ENCODE measurements at places on chromosomes 1 and 21.

- no peak for DNase-seq
Observed at GRCh38 chr1:206430031-206430983, 40.0 kb upstream of the IKBKE start.

- DNase-seq = no peak
Observed at GRCh38 chr1:42844592-42845140, 1.7 kb upstream of the ZNF691 start.

GRCh38 chr1:227723474-227723873 is 11.6 kb downstream of the JMJD4 start:
- DNase-seq = no peak

DNA sequence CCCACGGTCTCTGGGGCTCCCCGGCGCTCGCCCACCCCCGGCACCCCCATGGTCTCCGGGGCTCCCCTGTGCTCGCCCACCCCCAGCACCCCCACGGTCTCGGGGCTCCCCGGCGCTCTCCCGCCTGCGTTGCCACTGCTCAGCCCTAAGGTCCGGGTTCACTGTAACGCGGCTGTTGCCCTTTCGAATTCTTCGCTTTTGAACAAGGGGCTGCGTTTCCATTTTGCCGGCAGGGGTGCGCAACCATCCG is 5.2 kb upstream of the FTCD start:
- DNase-seq = no peak

DNA sequence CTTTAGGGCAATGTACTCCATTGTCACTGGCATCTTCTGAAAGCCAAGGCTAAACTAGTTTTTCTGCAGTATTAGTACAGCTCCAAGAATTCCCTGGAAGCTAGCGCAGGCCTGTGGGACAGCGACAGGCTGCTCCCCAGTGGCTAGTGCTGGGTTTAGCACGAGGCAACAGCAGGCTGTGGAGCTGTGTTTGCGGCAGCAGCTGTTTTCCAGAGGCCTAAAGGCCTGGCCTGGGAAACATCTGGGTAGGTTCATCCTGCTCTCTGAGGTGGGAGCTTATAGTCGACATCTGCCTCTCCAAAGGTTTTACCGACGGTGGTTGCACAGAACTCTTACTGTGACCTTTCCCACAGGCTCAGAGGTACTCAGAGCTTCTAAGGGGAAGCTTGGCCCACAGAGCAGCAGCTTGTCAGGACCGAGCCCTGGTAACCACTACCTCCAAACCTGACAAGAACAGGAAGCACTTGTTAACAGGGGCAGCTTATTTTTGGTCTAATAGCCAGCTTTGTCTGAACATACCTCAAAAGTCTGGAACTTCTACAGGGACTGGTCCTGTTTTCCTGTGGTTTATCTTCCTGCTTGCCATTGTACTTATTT is 17.2 kb downstream of the CC2D1B start:
- no peak for DNase-seq

DNA sequence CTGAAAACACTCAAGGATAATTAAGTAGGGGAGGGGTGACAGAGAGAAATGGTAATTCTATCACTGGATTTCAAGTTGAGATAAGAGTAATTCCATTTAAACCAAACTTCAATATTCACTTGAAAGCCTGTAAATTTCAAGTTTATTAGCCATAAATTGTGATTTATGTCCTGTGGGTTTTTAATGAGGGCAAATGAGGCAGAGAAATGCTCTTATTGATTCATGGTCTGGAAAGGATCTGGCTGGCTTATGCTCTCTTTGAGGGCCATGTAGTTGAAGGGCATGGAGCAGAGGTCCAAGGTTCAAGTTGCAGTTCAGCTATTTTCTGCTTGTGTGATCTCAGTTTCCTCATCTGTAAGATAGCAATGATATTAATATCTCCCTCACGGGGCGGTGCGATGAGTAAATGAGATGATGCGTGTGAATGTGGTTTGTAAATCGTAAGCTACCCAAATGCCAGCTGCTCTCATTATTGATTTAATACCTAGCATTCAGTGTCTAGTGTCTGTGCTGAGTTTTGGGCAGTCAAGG is 12.3 kb downstream of the OLFML3 start:
- no peak for DNase-seq

DNA sequence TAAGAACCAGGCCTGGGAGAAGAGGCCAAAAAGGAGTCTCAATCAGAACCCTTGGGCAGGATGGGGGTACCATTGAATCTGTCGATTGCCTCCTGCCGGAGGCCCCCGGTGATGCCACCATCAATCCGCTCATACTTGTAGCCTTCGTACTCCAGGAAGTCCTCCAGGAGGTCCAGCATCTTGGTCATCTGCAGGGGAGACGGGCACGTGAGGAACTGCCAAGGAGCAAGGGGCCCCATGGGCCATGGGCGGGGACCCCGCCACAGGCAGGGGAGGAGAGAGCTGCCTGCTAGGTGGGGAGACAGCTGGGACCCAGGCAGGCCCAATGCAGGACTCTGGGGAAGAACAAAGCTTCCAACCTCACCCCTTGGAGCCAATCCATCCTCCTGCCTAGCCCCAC is 48.6 kb downstream of the CHD5 start:
- DNase-seq = no peak

GRCh38 chr21:44887126-44887806 is 13.8 kb upstream of the PTTG1IP start:
- DNase-seq = no peak

- DNase-seq = no peak
Observed at GRCh38 chr1:200520735-200521134, 99.8 kb downstream of the KIF14 start.

DNA sequence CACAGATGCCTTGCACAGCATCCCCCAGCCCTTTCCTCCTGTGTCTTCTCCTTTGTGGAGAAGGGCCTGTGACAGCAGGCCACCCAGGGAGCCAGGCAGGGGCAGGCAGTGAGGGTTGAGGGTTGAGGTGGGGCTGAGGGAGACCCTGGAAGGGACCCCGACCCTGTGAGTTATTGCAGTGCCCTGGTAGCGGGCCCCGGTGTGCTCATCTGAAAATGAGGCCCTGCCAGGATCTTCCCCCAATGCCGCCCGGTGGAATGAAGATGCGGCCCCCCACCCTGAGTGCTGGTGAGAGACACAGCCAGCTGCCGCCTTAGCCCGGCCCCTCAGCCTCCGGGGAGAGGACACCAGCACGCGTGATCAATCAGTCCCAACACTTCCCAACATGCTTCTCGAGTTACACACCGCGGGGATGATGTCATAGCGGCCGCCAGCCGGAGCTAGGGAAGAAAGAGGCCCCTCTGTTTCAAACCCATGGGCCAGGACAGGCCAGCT is 36.2 kb upstream of the ACTRT2 start:
- DNase-seq = no peak

DNA sequence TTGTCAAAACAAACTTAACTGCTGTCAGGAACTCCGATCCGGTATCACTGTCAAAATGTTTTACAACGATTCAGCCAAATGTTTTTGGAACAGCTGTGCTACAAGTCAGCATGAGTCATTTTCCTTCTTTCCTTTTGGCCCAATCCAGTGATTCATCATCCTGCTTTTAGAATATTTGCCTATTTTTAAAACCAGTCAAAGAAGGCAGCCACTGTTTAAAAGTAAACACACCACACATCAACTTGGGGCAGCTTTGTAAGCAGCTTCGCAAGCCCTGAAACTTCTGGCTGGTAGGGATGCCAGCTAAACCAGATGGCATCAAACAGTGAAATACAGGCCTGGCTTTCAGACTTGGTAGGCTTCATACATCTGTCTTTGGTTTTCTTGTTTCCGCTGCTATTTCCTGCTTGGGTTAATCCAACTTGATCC is 14.9 kb downstream of the MAP3K7CL start:
- no peak for DNase-seq

- peak; percentile 34 for DNase-seq
Observed at GRCh38 chr1:223712850-223713474, 623 bp downstream of the CAPN2 start.

- DNase-seq = no peak
Observed at GRCh38 chr1:1359308-1359663, 931 bp upstream of the MXRA8 start.

- no peak for DNase-seq
Observed at GRCh38 chr1:232965912-232966217, 15.5 kb downstream of the NTPCR start.

GRCh38 chr1:107963008-107963407 is 2.0 kb downstream of the VAV3 start:
- no peak for DNase-seq

- DNase-seq = no peak
Observed at GRCh38 chr1:84367219-84367618, 31.1 kb upstream of the DNASE2B start.

GRCh38 chr1:195113471-195113870 is 1494.8 kb downstream of the KCNT2 start:
- DNase-seq = no peak

- no peak for DNase-seq
Observed at GRCh38 chr21:20353351-20353750, 644.9 kb upstream of the NCAM2 start.

- no peak for DNase-seq
Observed at GRCh38 chr1:77664939-77665516, 17.4 kb downstream of the ZZZ3 start.

DNA sequence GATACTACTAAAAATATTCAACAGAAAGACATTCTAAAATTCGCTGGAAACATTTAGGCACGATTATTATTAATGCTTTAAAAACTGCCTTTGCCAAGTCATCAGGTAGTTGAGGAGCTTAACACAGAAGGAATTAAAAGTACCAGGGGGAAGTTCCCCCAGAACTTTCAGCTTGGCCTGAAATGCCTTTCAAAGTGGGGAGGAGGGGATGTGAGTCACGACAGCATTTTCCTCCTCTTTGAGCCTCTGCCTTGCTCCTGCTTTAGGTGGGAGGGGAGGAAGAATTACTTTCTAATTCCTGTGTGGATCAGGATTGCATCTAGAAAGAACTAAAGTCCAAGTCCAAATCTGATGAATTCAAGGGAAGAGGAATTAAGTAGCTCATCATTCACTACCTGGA is 183.7 kb downstream of the CLIC6 start:
- no peak for DNase-seq

- no peak for DNase-seq
Observed at GRCh38 chr1:4530166-4530785, 124.1 kb upstream of the AJAP1 start.

GRCh38 chr1:12022036-12022435 is 2.7 kb downstream of the MIIP start:
- no peak for DNase-seq

DNA sequence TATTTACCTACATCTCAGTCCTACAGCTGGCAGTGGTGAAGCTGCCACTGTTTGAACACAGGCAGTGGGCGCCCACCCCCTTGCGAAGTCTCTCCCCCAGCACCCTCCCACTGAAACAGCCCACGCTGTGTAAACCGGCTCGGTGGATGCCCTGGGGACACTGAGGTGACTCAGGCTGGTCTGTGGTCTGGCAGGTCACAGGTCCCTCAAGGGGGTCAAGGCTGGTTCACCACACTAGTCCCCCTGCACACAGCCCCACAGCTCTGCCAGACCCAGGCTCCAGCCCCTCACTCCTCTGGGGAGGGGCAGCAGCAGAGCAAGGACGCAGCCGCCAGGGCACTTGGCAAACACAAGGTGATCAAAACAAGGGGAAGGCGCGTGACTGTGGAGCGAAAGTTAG is 7.6 kb downstream of the CHD5 start:
- DNase-seq = no peak

DNA sequence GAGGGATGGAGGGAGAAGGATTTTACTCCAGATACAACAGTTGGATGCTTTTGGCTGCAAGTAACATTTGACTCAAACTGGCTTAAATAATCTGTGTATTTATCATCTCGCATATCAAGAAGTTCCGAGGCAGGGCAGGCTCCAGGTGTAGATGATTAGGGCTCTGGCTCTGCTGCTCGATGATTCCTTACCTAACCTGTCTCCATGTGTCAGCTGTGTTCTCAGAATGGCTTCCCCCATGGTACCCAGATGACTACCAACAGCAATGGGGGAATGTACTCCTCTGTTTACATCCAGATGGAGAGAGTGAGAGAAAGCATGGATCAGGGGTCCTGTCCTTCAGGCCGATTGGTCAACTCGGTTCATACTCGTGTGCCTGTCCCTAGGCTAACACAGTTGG is 90.4 kb upstream of the AKT3 start:
- no peak for DNase-seq

DNA sequence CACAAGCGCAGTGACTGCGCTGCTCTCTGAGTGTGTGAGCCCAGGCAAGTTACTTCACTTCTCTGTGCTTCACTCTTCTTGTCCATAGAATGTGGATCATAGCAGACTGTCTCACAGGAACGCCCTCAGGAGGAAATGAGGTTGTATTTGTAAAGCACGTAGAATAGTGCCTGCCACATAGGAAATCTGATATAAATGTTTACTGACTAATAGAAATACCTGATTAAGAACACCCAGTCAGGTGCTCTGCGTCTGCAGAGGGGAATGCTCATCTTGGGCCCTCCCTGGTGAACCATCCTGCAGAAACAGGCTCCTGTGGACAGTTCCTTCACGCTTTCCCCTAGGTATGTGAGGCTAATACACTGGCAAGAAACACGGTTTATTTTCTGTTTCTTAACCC is 100.3 kb downstream of the BEND5 start:
- DNase-seq = no peak

DNA sequence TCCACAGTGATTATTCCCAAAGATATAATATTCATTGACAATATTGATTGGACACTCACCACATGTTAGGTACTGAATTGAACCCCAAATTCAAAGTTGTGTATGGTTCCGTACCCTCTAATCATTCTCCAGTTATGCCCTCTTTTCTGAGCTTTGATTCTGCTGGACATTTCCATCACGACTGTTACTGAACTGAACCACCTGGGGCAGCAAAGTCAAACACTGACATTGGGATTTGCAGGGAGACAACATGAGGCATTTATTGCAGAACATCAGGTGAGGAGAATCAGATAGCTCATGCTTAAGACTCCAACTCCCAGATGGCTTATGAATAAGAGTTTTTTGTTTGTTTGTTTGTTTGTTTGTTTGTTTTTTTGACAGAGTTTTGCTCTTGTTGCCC is 420.9 kb downstream of the DISC1 start:
- DNase-seq = no peak

GRCh38 chr1:40239626-40240025 is 8.1 kb upstream of the TMCO2 start:
- DNase-seq = no peak

DNA sequence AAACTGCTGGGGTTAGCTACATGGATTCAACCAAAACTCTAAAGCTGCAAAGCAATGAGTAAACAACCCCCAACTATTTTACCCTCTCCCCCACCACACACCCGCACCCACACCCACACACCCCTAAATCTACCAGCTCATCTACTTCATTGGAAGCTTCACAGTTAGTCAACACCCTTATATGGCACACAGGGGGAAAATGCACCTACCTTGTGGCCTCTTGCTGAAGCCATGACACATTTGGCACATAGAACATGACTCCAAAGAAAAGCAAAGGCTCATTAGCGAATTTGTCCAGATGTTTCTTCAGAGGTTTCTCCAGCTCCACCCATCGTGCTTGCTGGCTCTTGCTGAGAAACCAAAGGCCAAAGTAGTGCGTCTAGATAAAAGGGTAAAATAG is 99.8 kb downstream of the PTPN14 start:
- peak; percentile 50 for DNase-seq

DNA sequence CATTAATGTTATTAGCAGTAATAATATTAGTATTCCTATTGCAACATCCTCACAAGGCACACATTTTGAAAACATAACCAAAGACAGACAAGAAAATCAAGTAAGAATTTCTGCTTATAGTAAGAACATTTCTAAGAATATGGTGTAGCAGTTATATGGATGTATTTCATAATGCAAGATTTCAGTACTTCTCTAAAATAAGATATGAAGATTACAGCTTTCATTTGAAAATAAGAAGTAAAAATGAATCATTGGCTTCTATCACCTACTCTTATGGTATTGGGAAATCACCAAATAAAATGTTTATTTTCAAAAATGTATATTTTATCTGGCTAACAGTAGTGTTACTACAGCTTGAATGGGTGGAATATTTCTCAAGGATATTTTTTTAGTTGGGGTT is 103.8 kb upstream of the USP25 start:
- no peak for DNase-seq

GRCh38 chr1:51754666-51755065 is 123.9 kb downstream of the NRDC start:
- no peak for DNase-seq

Data from stimulated activated CD8-positive, alpha-beta memory T cell treated with anti-CD3 and anti-CD28 coated beads, Interleukin-15, amount 100 ng/mL, for 48 hours (primary cell).